Naive B cell (primary cell): ENCODE measurements at places on chromosomes 12 and 14. TPM values are rescaled to one million over a fixed set of nuclear protein-coding genes. Genes with fewer than 3 reads are reported as not detected.

SLC35F4 gene
- polyA plus RNA-seq, result not detected

TUBA1B gene
- polyA plus RNA-seq, result 614 TPM

SLC7A8 gene
- polyA plus RNA-seq, result 0.31 TPM

SSTR1 gene
- polyA plus RNA-seq, result not detected

PPP2R5C gene
- polyA plus RNA-seq, result 64.5 TPM

OR11H6 gene
- not detected for polyA plus RNA-seq

GRCh38 chr14:66701813-66702212, 193.9 kb downstream of the GPHN start:
- H3K27me3 ChIP-seq, result no peaks in the 10 kb centered on the region
- H3K4me1 ChIP-seq, result no peaks in the 10 kb centered on the region
- H3K36me3 ChIP-seq, result no peaks in the 10 kb centered on the region
- no peak overlapping the region for H3K27ac ChIP-seq
- H3K4me3 ChIP-seq, result no peak overlapping the region

- H3K4me1 ChIP-seq, result peaks cover 7% of the 10 kb centered on the region
- peaks cover 7% of the 10 kb centered on the region for H3K36me3 ChIP-seq
- DNase-seq, result no peak
- H3K27me3 ChIP-seq, result peaks cover 51% of the 10 kb centered on the region
Measured at GRCh38 chr14:97036086-97036852, 239.1 kb downstream of the VRK1 start.

DNA sequence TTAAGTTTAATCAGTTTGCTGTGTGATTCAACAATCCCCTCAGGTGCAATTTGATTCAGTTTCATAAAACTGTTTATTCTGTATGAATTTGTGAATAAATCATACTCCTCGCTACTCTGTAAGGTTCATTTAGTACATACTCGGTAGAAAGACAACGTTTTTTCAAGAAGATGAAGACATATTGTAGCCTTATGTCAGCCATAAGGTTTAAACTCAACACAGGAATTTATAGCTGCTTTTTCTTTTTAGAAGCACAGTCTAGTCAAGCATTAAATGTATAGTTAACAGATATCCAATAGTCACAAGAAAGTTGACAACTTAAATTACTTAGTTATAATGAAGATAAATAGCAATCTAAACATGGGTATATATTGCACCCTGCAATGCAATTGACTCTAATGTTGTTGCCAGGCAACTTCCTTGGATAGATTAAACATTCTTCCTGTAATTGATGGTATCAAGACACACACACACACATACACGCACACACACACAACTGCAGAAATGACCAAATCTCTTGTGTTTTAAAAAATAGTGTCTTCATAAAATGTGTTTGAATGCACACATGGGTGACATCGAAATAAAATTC, 151.5 kb upstream of the MGAT4C start:
- no peak overlapping the region for H3K4me3 ChIP-seq
- no peak for DNase-seq
- H3K36me3 ChIP-seq, result no peaks in the 10 kb centered on the region
- H3K27me3 ChIP-seq, result no peaks in the 10 kb centered on the region
- H3K27ac ChIP-seq, result no peak overlapping the region

DNA sequence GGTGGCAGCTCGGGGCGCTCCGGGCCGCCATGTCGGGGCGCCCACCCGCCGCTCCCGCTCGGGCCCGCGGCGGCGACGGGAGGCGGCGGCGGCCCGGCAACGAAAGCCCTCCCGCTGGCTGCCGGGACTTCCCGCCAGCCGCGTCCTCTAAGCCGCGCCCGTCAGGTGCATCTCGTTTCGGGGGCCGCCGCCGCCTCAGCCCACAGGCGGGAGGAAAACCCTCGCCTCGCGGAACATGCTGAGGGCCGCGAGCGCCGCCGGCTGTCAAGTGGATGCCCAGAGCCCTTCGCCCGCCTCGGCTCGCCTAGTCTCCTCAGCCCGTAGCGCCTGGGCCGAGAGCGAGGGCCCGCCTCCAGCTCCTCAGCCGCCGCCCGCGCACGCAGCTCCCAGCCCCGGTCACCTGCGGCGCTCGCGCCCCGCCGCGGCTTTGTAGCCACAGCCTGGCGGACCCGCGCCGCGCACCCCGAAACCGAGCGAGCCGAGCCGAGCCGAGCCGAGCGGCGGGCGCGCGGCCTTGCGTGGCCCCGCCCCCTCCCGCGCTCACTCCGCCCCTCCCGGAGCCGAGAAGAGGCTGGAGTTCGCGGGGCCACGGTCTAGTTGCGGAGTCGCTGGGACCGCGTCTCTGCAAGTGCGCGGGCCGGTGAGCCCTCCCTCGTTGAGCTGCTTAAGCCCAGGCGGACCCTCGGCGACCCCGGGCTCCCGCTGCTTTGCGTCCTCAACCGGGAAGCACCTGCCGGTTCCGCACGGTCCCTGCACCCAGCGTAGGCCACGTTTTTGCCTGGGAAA, at the start of gene EML5:
Gene EML5, minus strand, starts transcription at position 481 of the 786 bp plus-strand sequence. Its CDS starts 450 bp downstream, at position 31.
- no peaks in the 10 kb centered on the region for H3K4me1 ChIP-seq
- H3K27me3 ChIP-seq, result no peaks in the 10 kb centered on the region
- peak within 1 kb of the TSS; percentile 81 for H3K4me3 ChIP-seq
- H3K27ac ChIP-seq, result peak within 1 kb of the TSS; percentile 84

- H3K27ac ChIP-seq, result peak overlapping the region; percentile 65
- H3K36me3 ChIP-seq, result no peaks in the 10 kb centered on the region
- DNase-seq, result no peak
- peaks cover 46% of the 10 kb centered on the region for H3K27me3 ChIP-seq
- peaks cover 6% of the 10 kb centered on the region for H3K4me1 ChIP-seq
Measured at GRCh38 chr14:77268989-77269600, 1.9 kb downstream of the NGB start.

DNA sequence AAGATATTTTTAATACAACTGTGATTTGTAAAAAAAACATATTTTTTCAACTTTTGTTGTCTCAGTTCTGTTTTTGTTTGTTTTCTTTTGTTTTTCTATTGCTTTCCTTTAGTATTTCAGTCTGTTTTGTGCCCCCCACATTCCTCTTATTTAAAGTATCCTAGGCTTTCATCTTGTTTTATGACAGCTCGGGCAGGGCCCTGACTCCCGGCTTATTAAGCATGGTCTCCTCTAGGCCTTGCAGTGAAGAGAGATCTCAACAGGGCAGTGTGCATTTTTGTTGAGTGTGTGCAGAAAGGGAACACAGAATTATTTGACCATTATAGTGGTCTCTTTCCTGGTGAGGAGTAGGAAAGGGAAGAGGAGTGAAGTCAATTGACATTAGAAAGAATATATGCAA, 110.2 kb upstream of the SLC38A4 start:
- no peak overlapping the region for H3K27ac ChIP-seq
- DNase-seq, result no peak
- H3K4me3 ChIP-seq, result no peak overlapping the region
- H3K4me1 ChIP-seq, result no peaks in the 10 kb centered on the region
- no peaks in the 10 kb centered on the region for H3K36me3 ChIP-seq

GRCh38 chr14:92696366-92696765, 52.1 kb downstream of the LGMN start:
- H3K36me3 ChIP-seq, result no peaks in the 10 kb centered on the region
- peak overlapping the region; percentile 82 for H3K27ac ChIP-seq
- peak overlapping the region; percentile 86 for H3K4me3 ChIP-seq

- peaks cover 8% of the 10 kb centered on the region for H3K36me3 ChIP-seq
- DNase-seq, result no peak
- no peaks in the 10 kb centered on the region for H3K27me3 ChIP-seq
- H3K4me3 ChIP-seq, result no peak overlapping the region
Measured at GRCh38 chr12:12872139-12872933, 19.0 kb upstream of the GPRC5A start.

- no peaks in the 10 kb centered on the region for H3K36me3 ChIP-seq
- H3K27ac ChIP-seq, result no peak overlapping the region
- H3K4me1 ChIP-seq, result peaks cover 38% of the 10 kb centered on the region
- no peaks in the 10 kb centered on the region for H3K27me3 ChIP-seq
- no peak for DNase-seq
Measured at GRCh38 chr14:105328678-105329390, 14.3 kb downstream of the PACS2 start.

- no peaks in the 10 kb centered on the region for H3K4me1 ChIP-seq
- DNase-seq, result no peak
- H3K27me3 ChIP-seq, result no peaks in the 10 kb centered on the region
- no peak overlapping the region for H3K27ac ChIP-seq
- H3K36me3 ChIP-seq, result no peaks in the 10 kb centered on the region
Measured at GRCh38 chr14:38705220-38705619, 397.8 kb downstream of the SEC23A start.
